ENCODE measurements at places on chromosomes 13 and 19.

DNA sequence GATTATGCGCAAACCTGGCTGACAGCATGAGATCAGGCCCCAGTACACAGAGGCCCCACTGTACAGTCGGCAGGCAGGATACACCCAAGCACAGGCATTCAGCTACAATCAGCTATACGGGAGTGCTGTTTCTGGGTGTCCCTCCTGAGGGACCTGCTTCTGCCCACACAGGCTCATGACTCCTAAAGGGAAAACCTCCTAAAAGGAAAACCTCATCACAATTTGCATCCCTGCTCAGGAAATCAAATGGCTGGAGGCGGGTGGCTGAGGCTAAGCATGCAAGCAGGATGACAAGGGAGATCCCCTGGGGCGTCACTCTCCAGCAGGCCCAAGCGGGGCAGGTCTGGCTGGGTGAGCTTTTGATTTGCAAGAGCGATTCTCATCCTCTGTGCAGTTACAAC, 99.8 kb downstream of the CRYL1 start:
- no peak for DNase-seq

DNA sequence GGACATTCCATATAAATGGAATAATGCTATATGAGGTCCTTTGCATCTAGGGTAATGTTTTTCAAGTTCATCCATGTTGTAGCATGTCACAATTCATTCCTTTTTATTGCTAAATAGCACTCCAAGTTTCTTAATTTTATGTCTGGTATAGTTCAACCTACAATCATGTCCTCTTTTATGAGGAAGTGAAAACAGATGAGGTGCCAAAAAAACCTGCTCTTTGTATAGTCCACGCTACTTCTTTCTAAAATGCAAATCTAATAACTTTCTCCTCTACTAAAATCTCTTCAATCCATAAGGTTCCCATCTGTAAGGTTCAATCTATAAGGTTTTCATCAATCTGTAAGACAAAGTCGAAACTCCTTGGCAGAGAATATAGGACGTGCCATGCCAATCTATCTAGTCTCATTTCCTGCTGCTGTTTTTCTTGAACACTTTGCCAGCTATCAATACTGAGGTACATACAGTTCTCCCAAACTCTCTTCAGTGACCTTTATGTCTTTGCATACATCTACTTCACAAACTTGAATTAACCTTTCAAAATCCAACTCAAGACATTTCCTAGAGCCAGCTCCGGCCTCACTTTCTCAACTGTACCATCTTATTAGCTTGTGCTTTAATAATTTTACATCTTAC, 33.7 kb downstream of the INTS6 start:
- no peak for DNase-seq

DNA sequence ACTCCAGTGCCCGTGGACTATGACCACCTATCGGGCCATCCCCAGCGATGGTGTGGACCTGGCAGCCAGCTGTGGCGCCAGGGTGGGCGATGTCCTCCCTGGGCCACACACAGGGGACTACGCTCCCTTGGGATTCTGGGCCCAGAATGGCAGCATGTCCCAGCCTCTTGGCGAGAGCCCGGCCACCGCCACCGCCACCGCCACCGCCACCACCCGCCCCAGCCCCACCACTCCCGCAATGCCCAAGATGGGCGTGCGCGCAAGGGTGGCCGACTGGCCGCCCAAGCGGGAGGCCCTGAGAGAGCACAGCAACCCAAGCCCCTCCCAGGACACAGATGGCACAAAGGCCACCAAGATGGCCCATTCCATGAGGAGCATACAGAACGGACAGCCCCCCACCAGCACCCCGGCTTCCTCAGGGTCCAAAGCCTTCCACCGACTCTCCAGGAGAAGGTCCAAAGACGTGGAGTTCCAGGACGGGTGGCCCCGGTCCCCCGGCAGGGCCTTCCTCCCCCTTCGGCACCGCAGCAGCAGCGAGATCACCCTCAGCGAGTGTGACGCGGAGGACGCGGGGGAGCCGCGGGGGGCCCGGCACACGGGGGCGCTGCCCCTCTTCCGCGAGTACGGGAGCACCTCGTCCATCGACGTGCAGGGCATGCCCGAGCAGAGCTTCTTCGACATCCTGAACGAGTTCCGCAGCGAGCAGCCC, 142.3 kb downstream of the DPF1 start:
- DNase-seq, result no peak

- DNase-seq, result no peak
Observed at GRCh38 chr13:45292176-45292575, 48.8 kb downstream of the TPT1 start.

DNA sequence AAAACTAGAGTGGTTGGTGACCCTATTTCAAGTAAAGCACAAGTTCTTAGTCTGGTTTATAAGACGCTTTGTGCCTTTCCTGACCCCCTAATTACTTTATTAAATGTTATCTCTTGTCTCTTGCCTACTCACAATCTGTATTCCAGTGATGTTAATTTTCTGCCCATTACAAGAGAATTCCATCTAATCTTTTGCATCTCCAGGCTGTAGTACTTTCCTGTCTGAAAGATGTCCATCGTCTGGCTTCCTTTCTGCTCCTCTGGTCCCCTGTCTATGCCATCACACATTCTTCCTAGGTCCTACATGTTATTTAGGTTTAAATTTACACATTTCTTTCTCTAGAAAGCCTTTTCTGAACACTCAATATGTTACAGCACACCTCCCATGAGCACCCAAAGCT, 25.9 kb upstream of the OXGR1 start:
- DNase-seq, result no peak

DNA sequence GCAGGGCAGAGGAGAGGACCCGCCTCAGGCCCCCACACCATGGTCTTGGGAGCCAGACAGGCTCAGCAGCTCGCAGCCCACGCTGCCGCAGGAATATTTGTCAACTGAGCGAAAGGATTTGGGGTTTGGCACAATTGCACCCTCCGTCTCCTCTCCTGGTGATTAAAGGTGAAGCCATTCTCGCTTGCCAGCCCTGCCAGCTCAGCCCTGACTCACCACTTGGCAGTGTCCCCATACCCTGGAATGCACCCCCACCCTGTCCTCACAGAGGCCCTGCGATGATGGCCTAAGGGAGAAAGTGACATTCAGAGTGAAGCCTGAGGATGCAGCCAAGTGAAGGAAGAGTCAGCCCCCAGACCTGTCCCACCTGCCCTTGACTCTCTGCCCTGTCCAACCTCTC, 18.8 kb downstream of the CYTH2 start:
- no peak for DNase-seq

DNA sequence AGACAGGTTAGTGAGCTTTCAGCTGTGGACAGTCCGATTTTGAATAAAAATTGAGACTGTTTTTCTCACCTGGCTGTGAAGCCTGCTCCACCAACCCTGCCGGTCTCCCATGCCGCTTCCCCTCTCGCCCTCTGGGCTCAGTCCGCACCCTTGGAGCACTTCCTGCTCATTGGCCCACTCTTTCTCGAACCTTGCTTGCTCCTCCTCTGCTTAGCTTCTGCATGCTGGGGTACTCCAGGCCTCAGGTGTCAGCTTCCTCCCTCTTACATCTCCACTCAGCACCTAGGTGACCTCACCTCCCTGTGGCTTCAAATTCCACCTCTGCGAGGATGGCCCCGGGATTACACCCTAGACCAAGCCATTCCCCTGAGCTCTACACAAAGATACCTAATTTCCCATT, 39.6 kb downstream of the C13orf42 start:
- no peak for DNase-seq
